SJCRH30 (cell line): ENCODE measurements at places on chromosomes 4 and X.

GRCh38 chr4:40956721-40957255, 207.0 kb downstream of the NSUN7 start:
- H3K27me3 ChIP-seq: no peaks in the 10 kb centered on the region
- no peaks in the 10 kb centered on the region for H3K4me1 ChIP-seq
- H3K4me3 ChIP-seq: no peak overlapping the region
- H3K27ac ChIP-seq: no peak overlapping the region
- no peak for DNase-seq
- peaks cover 4% of the 10 kb centered on the region; the same call in 1 of the 2 replicates for H3K36me3 ChIP-seq

DNA sequence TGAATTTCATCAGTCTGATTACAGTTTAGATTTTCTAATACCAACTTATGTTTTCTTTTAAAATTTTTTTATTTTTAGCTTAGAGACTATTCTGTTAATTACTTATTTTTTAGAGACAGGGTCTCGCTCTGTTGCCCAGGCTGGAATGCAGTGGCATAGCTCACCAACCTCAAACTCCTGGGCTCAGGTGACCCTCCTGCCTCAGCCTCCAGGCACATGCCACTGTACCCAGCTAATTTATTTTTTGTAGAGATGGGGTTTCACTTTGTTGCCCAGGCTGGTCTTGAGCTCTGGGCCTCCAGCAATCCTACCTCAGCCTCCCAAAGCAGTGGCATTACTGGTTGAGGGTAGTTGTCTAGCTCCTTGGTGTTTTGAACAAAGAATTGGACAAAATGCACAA, 102.0 kb downstream of the KLHL8 start:
- H3K36me3 ChIP-seq: peaks cover 9% of the 10 kb centered on the region
- no peaks in the 10 kb centered on the region for H3K27me3 ChIP-seq
- DNase-seq: no peak

DNA sequence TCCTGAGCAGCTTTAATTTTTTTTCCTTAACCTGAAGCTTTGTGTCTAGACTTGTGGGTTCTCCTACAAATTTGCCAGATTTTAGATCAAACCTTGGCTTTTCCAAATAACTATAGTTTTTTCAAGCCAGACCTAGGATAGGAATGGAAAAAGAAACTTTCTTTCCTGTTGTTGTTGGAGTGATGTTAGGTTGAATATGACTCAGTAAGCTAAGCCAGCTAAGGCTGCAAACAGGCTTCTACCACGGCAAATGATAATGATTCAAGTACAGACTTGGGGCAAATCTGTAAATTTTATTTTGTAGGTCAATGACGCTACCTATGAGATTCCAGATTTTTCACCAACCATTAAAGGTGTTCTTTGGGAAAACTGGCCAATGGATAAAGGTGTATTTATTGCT, 45.6 kb downstream of the WDR19 start:
- no peaks in the 10 kb centered on the region for H3K27me3 ChIP-seq
- no peaks in the 10 kb centered on the region for H3K4me1 ChIP-seq
- no peak overlapping the region for H3K27ac ChIP-seq
- no peaks in the 10 kb centered on the region for H3K36me3 ChIP-seq
- H3K4me3 ChIP-seq: no peak overlapping the region

GRCh38 chrX:119075270-119076025, 2.7 kb downstream of the CT47C1 start:
- H3K36me3 ChIP-seq: no peaks in the 10 kb centered on the region
- H3K4me3 ChIP-seq: no peak overlapping the region
- H3K27me3 ChIP-seq: peaks cover 3% of the 10 kb centered on the region; the same call in 1 of the 2 replicates
- H3K27ac ChIP-seq: no peak overlapping the region
- no peaks in the 10 kb centered on the region for H3K4me1 ChIP-seq

DNA sequence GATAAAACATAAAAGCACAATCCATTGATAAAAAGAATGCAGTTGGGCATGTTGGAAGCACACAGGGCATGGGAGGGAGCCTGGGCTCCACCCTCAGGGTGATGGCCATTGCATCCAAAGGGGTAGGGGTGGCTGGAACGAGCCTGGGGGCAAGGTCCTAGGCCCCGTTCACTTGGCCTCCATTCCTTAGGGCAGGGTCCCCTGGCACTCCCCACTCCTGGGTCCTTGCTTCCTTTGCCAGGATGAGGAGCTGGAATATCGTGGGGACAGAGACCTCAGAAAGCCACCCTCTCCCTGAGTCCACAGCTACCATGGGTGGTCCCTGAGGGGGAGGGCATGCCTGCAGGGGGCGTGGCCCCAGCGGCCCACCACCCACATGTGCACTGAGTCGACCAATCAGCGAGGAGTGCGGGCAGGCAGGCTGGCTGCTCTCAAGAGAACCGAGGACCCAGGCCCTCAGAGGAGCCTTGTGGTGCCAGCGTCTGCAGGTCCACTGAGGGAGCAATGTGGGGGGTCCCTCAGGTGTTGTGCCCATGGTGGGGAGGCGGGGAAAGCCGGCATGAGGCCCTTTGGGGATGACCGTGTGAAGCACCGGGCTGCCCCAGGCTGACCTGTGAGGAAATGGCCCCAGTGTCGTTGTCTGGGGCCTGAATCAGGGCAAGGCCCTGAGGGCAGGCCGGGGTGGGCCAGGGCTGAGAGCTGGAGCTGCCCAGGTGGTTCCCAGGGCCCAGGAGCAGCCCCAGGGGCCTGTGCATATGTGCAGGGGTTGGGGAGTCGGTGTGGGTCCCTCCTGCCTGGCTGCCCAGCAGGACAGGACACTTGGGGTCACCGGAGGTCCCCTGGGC, 78.6 kb upstream of the AMELX start:
- no peak for DNase-seq
- no peak overlapping the region for H3K4me3 ChIP-seq
- H3K4me1 ChIP-seq: no peaks in the 10 kb centered on the region
- no peaks in the 10 kb centered on the region for H3K36me3 ChIP-seq
- no peak overlapping the region for H3K27ac ChIP-seq

GRCh38 chrX:10529344-10529743, 91.0 kb downstream of the MID1 start:
- peaks cover 12% of the 10 kb centered on the region; the same call in 1 of the 2 replicates for H3K36me3 ChIP-seq
- H3K27ac ChIP-seq: no peak overlapping the region
- no peak overlapping the region for H3K4me3 ChIP-seq
- H3K4me1 ChIP-seq: peaks cover 4% of the 10 kb centered on the region
- no peaks in the 10 kb centered on the region for H3K27me3 ChIP-seq
- DNase-seq: no peak
